Tibial artery (tissue), 4 donors: ENCODE measurements at places on chromosomes 16 and 17.

DNA sequence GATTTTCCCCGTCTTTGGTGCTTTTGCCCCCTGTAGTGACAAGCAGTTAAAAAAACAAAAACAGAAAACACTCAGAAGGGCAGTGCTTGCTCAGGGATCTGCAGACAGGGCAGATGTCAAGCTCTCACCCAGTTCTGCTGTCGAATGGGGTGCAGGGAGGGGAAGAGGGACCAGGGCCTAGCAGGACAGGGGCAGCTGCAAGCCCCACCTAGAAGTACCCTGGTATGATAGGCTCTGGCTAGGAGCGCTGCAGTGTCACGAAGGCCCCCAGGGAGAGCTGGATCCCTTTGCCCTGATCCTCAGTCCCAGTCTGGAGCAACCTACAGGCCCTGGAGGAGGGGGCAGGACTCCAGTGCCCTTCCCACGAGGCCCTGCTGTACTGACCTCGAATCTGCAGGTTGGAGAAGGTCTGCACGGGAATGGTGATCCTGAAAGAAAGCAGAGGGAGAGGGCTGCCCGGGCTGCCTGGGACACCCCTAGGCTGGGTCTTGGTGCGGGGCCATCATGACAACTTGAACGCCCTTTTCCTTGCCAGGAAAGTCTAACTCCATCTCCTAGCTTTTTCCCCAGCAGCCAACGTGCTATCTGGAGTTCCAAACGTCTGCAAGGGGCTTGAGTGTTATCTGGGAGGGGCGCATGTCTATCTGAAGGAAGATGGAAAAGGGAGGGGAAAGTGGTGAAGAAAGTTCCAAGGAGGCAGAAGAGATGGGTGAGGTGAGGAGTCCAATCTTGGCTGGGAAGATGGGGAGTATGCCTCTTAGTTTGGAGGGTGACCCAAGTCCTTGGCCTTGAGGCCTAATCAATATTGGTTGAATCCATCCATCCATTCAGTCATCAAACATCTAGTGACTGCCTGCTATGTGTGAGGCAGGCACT, 4.8 kb downstream of the GFAP start:
- DNase-seq = no peak

DNA sequence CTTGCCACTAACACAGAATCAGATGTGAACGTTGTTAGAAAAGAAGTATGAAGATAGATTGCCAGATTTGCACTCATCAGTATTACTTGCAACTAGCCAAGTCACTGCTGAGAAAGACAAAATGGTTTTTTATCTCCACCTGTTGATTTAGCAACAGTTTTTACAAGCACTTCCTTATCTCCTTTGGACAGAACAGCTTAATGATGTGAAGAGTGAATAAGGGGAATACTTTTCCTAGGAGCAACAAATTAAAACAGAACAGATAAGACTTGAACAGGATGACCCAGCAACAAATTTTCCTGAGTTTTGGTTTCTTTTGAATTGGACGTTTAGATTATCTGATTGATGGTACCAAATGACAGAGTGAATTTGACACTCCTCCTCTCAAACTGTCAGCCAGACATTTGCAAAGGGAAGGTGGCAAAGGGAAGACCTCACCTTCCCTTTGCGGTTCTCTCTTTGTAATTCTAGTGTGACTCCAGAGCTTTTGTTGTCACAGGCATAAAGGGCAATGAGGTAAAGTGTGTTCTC, 130.6 kb downstream of the NLK start:
- no peak for DNase-seq

- no peak for DNase-seq
Observed at GRCh38 chr17:63984651-63985386, 12.1 kb upstream of the SCN4A start.

- no peak for DNase-seq
Observed at GRCh38 chr16:30076276-30076791, 540 bp downstream of the PPP4C start.

GRCh38 chr16:87809150-87809902, 43.5 kb upstream of the KLHDC4 start:
- DNase-seq = no peak

- DNase-seq = no peak
Observed at GRCh38 chr17:67569015-67569451, 148.7 kb upstream of the NOL11 start.
